ENCODE measurements at places on chromosomes 4 and X.

- no peak for DNase-seq
These were observed 8.0 kb downstream of the HERC3 start for GRCh38 chr4:88600176-88600838.

DNA sequence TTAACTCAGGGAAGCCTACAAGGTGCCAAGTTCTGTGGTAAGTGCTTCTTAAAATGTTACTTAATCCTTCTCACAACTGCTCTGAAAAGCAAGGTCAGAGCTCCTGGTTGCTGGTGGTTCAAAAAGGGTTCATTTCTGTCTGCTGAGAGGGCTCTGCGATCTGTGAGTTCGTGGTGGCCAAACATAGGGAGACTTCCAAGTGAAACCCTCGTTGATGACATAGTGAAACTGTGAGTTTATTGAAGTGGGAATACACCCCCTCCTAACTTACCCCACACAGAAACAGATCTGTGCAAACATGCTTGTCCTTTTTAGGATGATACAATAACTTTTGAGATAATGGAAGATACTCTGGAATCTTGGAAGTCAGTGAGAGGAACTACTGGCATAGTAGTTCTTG, 164.8 kb upstream of the PGRMC2 start:
- no peak for DNase-seq

DNA sequence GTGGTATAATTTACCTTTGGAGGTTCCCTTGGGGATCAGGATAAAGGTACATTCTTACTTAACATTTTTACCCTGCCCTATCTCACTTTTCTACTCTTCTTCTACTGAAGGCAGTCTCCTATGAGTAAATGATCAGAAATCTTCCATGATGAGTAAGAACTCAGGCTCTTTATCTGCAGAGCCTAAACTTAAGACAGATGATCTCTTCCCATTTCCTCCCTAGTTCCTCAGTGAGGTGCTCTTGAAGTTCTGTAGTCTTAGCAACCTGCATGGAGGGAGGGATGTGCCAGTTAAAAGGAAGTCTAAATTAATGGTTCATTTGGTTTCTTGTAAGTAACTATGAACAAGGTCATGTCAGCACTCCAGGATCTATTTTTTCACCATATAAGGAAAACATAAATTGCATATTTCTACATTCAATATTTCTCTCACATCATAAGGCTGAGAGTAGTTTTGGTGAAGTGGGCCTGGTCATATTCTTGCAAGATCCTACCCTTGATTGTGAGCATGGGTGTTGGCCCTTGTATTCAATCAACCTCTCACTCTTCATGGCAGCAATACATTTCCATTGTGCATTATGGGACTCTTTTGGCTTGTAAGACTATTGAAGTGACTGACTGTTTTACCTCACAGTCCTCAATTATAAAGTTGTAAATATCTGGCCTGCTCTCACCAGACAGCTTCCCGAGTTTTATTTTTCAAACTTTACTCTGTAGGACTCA, 295.5 kb downstream of the SLC7A11 start:
- no peak for DNase-seq

DNA sequence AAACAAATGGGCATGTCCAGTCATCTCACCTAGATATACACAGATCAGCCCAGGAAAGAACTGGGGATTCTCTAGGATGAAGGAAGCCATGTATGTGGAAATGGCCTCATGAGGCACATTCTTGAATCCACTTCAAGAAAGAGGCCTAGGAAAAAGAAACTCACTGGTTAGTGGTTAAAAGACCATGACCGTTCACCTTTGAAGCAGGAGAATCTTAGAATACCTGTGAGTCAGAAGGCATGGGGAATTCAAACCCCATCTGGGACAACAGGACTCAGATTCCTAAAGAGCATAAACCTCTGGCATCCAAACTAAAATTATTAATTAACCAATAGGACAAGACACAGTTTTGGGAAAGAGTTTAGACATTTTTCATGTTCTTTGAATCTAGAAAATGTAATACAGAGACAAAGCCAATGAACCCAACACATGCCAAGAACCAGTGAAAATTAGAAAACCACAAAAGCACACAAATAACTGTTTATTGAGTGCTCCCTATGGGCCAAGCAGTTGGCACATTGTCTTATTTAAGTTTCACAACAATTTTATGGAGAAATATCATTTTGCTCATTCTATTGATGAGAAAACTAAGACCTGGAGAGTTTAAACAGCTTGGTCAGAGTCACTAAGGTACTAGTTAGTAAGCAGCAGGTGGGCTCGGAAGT, 97.5 kb downstream of the NPNT start:
- no peak for DNase-seq

- peak; percentile 31 for DNase-seq
These were observed 152.1 kb downstream of the FMR1NB start for GRCh38 chrX:148133105-148133725.

- no peak for DNase-seq
These were observed 48.2 kb upstream of the KDR start for GRCh38 chr4:55173580-55173979.

GRCh38 chrX:136325377-136325776, 24.6 kb downstream of the ADGRG4 start:
- DNase-seq = no peak

- DNase-seq = no peak
These were observed 24.8 kb downstream of the IL13RA1 start for GRCh38 chrX:118751950-118752783.

DNA sequence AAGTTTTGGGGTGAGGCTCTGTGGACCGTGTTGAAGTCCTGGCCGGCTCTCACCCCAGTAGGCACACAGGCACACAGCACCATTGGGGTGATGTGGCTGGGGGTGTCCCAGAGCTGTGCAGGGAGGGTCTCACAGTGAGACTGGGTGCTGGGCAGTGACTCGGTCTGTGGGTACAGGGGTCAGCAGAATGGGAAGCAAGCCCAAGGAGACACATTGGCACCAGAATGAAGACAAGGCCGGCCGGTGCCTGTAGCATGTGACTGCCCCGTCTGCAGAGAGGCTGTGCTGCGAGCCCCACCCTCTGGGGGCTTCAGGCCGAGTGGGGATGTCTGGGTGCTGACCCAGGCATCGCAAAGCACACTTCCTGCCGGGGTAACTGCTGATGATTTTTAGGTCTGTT, 5.2 kb downstream of the MAEA start:
- DNase-seq = no peak

GRCh38 chr4:13248621-13249298, 235.4 kb downstream of the RAB28 start:
- no peak for DNase-seq

- no peak for DNase-seq
These were observed 23.3 kb downstream of the TLR8 start for GRCh38 chrX:12929701-12930100.

GRCh38 chrX:50691820-50692219, 122.2 kb downstream of the SHROOM4 start:
- DNase-seq = peak; percentile 31

- no peak for DNase-seq
These were observed 11.0 kb upstream of the IDS start for GRCh38 chrX:149515954-149516602.

DNA sequence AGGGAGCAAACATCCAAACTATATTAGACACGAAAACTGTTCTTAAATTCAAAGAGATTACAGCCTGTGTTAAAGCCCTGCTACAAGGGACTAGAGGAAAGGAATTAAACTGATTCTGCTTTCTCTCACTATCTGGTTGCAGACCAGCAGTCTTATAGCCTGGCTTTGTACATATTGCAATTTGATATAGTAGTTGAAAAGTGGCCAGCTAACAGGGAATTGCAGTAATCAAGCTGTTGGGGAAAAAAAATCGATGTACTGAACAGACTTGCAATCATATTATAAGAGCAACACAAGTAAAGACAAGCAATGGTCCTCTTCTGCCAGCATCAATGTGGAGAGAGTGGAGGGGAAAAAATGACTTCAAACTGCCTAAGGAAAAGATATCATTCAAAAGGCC, 364.4 kb upstream of the EPHA5 start:
- DNase-seq = no peak

All from NCI-H1436 (cell line).